ENCODE measurements at places on chromosomes 6 and 20.

- DNase-seq: no peak
These were observed 57.4 kb upstream of the PSMF1 start for GRCh38 chr20:1060985-1061384.

DNA sequence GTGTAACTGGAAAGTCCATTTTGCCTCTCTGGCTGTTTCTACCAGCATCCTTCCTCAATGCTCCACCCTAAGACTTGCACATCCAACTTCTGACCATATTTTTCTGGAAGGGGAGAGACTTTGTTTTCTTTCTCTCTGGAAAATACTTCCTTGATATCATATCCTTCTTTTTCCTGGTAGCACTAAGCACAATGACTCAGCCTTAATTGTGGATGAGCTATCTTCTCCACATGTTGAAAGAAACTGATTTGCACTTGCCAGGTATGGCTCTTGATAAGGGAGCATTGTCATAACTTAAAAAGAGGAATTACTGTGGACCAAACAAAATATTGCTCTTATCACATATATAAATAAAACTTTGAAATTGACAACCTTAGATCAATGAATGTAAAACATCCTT lies 30.1 kb upstream of the IBTK start:
- DNase-seq: no peak

GRCh38 chr20:62846166-62846890 lies 15.3 kb downstream of the TCFL5 start:
- no peak for DNase-seq

- no peak for DNase-seq
These were observed 76.2 kb upstream of the IPCEF1 start for GRCh38 chr6:154432533-154433476.

- DNase-seq: no peak
These were observed 2.3 kb downstream of the CD2AP start for GRCh38 chr6:47479874-47480273.

GRCh38 chr6:5998236-5998635 lies 8.5 kb downstream of the NRN1 start:
- no peak for DNase-seq

DNA sequence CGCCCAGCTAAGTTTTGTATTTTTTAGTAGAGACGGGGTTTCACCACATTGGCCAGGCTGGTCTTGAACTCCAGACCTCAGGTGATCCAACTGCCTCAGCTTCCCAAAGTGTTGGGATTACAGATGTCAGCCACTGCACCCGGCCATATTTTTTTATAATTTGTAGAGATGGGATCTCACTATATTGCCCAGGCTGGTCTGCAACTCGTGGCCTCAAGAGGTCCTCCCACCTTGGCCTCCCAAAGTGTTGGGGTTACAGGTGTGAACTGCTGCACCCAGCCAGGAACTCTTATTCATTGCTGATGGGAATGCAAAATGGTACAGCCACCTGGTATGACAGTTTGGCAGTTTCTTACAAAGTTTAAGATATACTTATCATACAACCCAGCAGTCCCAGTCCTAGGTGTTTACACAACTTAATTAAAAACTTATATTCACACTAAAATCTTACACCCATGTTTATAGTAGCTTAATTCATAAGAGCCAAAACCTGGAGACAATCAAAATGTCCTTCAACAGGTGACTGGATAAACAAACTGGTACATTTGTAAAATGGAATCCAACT lies 11.7 kb upstream of the STAU1 start:
- no peak for DNase-seq

DNA sequence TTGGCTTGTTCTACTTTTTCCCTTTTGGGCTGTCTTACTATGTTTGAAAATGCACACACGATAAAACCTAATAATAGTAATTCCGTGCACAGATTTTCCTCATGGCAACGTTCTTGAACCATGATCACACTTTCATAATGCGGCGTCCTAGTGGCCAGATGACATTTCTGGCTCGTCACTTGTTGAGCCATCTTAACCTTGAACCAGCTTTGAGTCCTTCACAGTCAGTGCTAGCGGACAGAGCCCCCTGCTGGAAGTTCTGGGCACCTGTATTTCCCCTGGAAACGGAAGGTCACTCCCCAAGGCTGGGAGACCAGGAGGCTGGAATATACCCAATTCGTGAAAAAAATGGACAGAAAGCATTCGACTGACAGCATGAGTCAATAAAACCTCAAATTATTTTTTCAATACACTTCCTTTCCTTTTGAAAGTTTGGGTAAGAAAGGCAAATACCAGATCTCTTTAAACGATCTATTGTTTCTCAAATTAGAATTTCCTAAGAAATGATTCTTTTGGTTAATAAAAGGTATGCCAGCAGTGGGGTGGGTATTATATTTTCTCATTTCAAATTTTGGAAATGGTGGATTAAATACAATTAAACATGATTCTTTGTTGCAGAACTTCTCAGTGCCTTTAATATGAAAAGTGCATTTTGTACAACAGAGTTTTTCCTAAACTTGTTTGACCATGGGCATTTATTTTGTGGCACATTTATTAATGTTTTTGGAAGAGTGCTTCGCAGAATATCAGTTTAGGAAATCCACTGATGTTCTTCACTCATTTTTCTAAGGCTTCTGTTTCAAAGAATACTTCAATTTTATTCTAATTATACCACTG lies 542.3 kb downstream of the QKI start:
- DNase-seq: peak; percentile 42

DNA sequence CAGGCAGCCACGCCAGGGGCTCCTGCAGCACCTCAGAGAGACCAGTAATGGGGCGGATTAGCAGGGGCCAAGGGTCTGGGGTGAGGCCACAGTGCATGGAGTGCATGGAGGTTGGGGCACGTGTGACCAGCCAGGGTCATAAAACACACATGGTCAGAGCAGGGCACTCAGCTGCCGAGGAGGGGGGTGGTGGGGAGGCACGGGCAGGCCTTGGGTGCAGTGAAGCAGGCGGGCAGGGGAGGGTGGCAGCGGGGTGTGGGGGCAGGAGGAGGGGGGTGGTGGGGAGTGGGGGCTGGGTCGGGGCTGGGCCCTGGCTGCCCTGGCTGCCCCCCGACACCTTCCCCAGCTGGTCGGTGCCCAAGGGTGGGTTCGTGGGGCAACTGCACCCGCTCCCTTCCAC lies 23.7 kb upstream of the NTSR1 start:
- no peak for DNase-seq

- DNase-seq: no peak
These were observed 40.3 kb downstream of the AKAP7 start for GRCh38 chr6:131175564-131175963.

GRCh38 chr6:74467533-74468215 lies 738.2 kb downstream of the COL12A1 start:
- no peak for DNase-seq

GRCh38 chr6:143286251-143286795 lies 164.2 kb downstream of the ADAT2 start:
- peak; percentile 38 for DNase-seq

- no peak for DNase-seq
These were observed 59.6 kb downstream of the PRDM1 start for GRCh38 chr6:106145741-106146227.

GRCh38 chr6:89987830-89988229 lies 93.6 kb downstream of the GJA10 start:
- no peak for DNase-seq

DNA sequence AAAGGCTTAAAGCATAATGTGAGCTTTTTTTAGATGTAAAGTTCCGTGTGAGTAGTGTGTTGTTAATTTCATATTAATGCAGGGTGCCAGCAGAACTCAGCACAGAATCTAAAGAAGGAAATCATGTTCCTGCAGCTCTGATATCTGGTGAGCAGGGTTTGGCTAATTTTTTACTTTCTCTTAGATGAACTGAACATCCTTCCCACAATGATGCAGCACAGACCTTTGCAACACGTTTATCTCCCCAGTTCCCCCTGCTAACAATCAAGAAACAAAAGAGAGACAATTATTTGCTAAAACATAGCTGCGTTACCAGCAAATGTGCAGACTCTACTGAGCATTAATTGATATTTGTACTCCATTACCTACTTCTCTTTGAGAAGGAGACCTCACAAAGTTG lies 39.1 kb upstream of the ATXN1 start:
- no peak for DNase-seq

DNA sequence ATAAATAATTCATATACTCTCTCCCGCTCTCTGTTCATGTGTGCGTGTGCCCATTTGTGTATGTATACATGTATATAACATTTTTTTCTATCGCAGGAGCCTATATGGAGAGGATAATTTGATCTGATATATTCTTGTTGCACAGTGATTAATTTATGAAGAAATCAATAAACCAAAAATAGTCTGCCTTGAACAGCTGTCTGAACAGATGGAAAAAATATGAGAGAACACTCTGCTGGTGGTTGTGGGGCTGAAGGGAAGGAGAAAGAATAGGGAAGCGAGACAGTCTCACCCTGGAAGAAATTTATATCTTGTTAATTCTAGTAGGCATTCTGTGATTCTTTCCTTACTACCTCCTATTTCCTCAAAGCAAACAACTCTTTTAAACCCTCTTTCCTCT lies 96.6 kb upstream of the B3GAT2 start:
- DNase-seq: no peak

GRCh38 chr20:34084227-34084923 lies 27.7 kb downstream of the EIF2S2 start:
- DNase-seq: no peak

DNA sequence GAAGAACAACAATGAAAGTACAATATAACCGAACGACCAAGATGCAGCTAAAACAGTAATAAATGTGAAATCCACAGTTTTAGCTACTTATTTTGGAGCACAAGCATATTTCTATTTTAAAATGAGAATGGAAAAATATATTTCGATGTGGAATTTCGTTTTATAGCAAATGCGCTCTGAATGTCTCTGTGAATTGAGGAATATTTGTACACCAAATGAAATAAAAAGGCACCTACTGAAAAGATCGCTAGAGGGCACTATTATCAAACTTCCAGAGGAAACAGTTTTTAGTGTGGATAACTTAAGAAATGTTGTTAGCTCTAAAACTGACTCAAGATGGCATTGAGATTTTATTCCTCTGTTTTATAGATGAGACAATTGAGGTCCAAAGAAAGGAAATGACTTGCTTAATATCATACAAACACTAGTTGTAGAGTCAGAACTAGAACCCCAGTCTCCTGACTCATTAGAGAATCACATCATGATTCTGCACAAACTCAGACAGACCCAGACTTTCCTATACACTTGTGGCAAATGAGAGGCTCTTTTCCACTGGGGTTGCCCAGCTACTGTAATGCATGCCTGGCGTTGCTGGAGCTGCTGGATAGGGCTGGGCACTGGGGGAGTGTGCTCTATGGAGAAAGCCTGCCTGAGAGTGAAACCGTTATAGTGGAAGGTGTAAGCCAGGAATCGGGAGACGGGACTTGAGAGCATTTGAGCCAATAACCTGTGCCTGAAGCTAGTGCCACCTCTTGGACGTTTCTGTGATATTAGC lies 51.9 kb downstream of the GCLC start:
- DNase-seq: no peak

DNA sequence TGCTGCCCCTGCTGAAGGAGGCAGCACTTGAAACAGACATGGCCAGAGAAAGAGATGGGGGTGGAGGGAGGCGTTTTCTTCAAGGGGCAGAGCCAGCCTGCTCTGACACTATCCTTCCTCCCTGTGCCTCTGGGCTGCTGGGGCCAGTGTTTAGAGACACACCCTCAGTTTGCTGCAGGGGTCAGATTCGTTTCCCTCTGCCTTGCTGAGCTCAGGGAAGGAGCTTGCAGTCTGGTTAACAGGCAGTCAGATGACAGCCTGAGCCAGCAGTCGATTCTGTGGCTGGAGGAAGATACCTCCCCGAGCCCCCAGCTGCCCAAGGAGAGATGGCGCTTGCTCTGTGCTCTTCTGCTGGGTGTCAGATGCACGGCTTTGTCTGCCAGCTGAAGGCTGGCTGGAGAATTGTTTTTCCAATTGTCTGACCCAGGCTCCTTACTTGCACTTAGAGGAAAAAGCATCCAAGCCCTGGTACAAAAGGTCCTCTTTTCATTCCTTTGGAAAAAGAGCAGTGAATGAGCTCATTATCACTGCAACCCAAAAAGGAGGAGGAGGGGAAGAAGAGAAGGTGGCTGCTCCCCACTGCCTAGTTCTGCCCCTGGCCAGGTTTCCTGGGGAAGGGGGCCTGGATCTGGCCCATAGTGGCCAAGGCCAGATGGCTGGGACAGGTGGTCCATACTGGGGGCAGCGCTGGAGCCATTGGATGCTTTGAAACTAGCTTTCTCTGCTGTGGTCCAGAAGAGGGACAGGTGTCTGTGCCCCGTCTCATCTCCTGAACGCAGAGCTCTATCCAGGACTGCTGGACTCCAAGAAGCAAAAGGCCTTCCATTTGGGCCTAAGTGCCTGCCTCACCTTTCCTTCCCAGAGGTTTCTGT lies 88.2 kb downstream of the TCP11 start:
- no peak for DNase-seq

DNA sequence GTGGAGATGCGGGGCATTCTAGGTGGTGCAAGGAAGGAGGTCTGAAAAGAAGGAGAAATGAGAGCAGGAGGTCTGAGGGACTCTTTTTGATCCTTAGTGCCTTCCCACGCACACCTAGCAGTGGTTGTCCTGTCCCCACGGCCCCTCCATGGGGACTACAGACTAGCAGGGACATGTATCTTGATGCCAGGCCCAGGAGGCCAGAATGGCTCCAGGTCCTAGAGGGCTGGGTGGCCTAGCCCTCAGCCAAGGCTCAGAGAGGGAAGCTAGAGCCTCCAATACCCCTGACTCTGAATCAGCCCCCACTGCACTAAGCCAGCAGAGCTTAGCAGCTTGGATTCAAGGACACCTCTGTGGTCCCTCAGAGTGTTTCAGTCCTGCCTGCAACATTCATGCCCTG lies 16.7 kb upstream of the BLCAP start:
- no peak for DNase-seq

- DNase-seq: no peak
These were observed 114.5 kb downstream of the SLC16A10 start for GRCh38 chr6:111201764-111202163.

GRCh38 chr6:130622142-130622541 lies 205.1 kb upstream of the SMLR1 start:
- no peak for DNase-seq

GRCh38 chr6:124924333-124924759 lies 37.9 kb upstream of the RNF217 start:
- peak; percentile 84 for DNase-seq

DNA sequence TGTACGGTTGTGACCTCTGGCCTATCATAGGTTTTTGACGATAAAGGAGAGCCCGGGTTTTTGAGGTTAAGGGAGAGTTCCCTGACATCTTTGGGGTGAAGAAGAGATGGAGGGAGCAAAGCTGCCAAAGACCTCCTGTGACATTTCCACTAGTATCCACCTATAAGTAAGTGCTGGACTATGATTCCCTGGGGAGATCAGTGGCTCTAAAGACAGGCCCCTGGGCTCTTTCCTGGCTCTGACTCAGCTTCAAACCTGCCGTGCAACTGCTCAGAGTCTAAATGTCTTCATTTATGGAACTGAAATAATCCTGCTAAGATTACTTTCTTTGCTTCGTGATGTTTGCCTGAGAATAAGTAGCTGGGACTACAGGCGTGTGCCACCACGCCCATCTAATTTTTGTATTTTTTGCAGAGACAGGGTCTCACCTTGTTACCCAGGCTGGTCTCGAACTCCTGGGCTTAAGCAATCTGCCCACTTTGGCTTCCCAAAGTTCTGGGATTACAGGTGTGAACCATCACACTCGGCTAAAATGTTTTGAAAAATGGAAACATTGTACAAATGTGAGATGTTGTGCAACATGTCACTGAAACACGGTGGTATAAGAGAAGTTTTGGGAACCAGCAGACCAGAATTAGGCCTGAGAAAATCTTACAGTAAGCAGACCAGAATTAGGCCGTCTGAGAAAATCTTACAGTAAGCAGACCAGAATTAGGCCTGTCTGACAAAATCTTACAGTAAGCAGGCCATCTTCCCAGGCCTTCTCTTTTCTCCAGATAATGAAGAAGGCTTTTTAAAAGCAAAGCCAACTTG lies 1.1 kb upstream of the PAQR8 start:
- DNase-seq: no peak
